Right lung (tissue), 10 donors: ENCODE measurements at places on chromosomes 1 and 21. TPM values are rescaled to one million over a fixed set of nuclear protein-coding genes. Genes with fewer than 3 reads are reported as not detected.

FAM72D gene
- 4.8 TPM for polyA plus RNA-seq

ACP6 gene
- 22.9 TPM for polyA plus RNA-seq

THBS3 gene
- polyA plus RNA-seq, result 42.8 TPM

ZBTB7B gene
- polyA plus RNA-seq, result 19.9 TPM

RIPK4 gene
- 9.4 TPM for polyA plus RNA-seq

DIRAS3 gene
- polyA plus RNA-seq, result 2.7 TPM

CLDN17 gene
- not detected for polyA plus RNA-seq

SLC5A9 gene
- 5.7 TPM for polyA plus RNA-seq

LIN28A gene
- polyA plus RNA-seq, result 0.08 TPM

DNA sequence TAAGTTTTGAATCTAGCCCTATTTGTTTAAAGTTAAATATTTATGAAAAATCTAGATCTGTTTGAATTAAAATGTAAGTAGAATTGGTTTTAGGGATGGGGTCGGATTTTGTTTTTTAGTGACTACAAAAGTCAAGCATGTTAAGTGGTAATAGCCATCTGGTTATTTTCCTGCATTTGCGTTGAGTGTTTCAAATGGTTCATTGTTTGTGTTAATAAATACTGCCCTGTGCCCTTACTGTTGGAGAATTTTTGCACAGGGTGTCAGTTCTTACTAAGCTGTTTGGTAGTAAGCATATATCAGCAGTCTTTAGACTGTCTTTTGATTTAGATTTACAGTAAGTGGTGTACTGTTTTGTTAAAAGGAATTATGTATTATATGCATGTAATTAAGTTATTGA, 46.1 kb upstream of the TARS2 start:
- no peak for DNase-seq

DNA sequence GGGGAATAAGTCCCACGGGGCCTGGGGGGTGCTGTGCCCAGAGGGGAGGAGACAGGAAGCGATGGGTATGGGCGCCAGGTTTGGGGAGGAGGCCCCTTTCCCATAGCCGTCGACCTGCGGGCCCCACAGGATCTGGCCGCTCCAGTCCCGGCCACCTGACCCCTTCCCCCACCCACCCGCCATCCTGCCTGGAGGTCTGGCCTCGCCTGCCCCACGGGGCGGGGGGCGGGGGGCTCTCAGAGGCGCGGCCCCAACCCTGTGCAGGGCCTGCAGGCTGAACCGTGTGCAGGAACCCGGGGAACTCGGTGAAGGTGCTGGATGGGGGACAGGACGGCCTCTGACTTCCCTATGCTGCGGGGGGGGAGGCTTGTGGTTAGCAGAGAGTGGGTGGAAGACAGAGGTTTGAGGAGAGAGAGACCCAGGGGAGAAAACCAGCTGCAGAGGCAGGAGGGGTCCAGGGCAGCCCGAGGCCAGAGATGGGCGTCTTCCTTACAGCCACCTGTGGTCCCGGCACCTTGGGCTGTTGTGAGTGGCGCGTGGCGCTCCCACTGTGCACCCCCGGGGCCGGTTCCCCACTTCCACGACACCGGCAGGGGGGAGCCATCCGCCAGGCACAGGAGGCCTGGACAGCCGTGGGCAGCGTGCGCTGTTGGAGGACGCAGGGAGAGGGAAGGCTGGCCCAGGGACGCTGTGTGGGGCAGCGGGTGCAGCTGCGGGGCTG, 2.5 kb upstream of the TNFRSF18 start:
- DNase-seq, result no peak

DNA sequence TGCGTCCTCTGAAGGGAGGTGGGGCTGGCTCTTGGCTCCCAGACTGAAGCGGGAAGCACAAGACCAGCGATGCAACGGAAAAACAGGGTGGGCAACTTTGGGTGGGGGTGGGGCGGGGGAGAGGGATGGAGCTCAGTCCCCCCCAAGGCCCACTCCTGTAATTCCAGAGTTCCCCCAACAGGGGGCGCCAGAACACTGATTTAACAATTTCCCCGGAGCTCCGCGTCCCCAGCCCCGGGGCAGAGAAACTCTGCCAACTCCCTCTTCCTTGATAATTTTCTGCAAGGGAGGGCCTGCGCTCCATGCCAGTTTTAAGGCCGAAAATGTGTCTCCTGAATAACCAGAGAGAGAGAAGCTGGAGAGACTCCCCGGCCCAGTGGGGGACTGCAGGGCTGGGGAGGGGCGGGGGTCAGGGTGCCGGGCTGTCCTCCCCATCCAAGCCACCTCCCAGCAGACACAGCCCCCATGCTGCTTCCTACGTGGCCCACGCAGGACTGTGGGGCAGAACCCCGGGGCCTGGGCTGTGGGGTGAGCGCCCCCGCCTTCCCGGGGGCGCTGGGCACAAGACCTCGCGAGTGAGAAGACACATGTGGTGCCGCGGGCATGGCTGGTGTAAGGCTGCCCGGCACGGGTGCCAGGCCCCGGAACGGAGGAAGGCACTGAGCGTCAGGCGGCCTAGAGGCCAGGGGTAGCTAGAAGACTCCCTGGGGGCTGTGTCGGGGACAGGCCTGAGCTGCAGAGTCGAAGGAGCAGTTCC, 51.4 kb downstream of the KIF21B start:
- DNase-seq, result peak; percentile 78

GRCh38 chr1:175413367-175413766, 220.8 kb upstream of the KIAA0040 start:
- no peak for DNase-seq

DNA sequence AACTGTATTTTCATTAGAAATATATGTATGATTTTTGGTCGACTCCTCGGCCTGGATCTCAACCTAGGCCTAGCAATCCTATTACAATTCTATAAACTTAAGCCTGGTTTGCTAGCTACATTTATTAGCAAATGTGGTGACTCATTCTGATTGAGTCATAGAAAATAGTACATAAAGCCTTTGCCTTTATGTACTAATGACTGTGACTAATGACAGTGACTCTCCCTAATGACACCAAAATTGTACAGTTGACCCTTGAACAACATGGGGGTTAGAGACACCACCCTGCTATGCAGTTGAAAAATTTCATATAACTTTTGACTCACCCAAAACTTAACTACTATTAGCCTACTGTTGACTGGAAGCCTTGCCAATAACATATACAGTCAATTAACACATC, 78.9 kb downstream of the CLEC20A start:
- no peak for DNase-seq

- DNase-seq, result no peak
Measured at GRCh38 chr1:10065344-10065685, 32.6 kb downstream of the UBE4B start.

DNA sequence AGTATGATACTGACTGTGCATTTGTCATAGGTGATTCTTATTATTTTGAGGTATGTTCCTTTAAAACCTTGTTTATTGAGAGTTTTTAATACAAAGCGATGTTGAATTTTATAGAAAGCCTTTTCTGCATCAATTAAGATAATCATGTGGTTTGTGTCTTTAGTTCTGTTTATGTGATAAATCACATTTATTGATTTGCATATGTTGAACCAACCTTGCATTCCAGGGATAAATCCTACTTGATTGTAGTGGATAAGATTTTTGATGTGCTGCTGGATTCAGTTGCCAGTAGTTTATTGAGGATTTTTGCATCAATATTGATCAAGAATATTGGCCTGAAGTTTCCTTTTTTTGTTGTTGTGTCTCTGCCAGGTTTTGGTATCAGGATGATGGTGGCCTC, 158.0 kb downstream of the CENPF start:
- DNase-seq, result no peak

DNA sequence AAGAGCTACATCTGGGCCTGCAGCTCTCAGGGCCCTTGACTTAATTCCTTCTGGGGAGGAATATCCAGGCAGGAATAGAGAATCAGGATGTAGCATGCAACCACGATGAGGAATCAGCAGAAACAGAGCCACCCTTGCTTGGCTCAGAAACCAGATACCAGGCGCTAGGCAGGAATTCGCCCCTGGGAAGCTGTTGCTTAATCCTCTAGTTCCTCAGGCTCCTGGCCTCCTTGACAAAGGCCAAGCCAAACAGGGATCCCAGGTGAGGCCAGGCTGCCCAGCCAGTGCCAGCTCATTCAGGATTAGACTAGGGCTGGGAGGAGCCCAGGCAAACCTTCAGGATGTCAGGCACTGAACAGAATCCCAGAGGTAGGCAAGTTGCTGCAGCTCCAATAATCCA, 48.2 kb upstream of the IRF2BP2 start:
- no peak for DNase-seq

- no peak for DNase-seq
Measured at GRCh38 chr1:200895801-200896530, 1.3 kb downstream of the INAVA start.

DNA sequence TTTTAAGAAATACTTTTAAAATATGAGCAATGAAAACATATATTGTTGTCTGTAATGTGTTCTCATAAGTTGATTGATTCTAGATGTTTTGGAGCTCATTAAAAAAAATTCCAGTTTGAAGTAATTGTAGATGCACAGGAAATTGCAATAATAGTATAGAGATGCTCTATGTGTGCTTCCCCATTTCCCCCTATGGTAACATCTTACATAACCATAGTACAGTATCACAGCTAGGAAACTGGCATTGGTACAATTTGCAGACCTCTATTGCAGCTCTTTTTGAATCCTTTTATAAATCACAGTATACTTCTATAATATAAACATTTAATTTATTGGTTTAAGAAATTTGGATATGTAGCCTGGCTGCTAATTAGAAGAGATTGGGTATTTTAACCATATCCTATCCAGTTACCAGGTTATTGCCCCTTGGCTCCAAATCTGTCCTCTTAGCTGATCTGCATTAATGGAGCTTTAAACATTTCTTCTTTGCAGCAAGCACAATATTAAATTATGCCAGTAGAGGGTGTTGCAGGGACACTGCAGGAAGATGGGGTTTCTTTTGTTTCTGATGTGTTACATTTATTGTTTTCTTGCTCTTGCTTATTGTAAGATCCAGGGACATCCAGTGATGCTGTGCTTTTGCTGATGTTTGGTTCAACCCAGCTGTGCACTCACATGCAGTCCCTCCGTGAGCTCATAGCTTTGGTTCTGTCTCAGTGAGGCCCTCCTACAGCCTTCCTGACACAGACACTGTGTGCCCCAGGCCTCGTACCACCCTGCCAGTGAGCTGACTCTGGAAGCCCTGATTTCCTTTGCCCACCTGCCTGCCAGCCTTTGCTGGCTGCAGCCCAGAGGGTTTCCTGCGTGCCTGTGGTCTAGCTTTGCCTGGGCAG, 103.3 kb downstream of the RABGAP1L start:
- peak; percentile 32 for DNase-seq

GRCh38 chr1:224932607-224933249, 3.3 kb downstream of the DNAH14 start:
- DNase-seq, result no peak

GRCh38 chr1:61434276-61434675, 290.7 kb downstream of the TM2D1 start:
- no peak for DNase-seq

- no peak for DNase-seq
Measured at GRCh38 chr1:17957588-17958267, 149.9 kb upstream of the IGSF21 start.

DNA sequence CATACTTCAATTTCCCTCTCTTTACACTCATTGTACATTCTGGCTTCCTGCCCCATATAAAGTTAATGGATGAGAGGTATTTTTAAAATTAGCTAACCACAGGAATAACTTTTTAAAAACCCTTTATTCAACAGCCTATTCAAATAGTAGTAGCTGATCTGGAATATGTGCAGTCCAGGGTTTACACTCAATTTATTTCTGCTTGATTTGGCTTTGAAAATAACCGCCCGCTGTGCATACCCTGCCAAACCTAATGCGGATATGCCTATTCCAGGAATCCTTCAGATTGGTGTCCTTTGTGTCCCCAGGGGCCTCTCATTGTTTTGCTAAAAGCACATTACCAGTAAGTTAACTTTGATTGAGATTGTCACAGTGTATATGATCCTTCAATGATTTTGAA, 1686.2 kb downstream of the PLA2G4A start:
- DNase-seq, result no peak

DNA sequence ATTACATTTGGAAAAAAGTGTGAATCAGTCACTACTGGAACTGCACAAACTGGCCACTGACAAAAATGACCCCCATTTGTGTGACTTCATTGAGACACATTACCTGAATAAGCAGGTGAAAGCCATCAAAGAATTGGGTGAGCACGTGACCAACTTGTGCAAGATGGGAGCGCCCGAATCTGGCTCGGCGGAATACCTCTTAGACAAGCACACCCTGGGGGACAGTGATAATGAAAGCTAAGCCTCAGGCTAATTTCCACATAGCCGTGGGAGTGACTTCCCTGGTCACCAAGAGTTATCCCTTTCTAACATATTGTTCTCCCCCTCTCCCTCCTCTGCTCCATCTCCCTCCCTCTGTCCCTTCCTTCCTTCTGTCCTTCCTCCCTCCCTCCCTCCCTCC, 47.7 kb upstream of the RHOU start:
- no peak for DNase-seq

DNA sequence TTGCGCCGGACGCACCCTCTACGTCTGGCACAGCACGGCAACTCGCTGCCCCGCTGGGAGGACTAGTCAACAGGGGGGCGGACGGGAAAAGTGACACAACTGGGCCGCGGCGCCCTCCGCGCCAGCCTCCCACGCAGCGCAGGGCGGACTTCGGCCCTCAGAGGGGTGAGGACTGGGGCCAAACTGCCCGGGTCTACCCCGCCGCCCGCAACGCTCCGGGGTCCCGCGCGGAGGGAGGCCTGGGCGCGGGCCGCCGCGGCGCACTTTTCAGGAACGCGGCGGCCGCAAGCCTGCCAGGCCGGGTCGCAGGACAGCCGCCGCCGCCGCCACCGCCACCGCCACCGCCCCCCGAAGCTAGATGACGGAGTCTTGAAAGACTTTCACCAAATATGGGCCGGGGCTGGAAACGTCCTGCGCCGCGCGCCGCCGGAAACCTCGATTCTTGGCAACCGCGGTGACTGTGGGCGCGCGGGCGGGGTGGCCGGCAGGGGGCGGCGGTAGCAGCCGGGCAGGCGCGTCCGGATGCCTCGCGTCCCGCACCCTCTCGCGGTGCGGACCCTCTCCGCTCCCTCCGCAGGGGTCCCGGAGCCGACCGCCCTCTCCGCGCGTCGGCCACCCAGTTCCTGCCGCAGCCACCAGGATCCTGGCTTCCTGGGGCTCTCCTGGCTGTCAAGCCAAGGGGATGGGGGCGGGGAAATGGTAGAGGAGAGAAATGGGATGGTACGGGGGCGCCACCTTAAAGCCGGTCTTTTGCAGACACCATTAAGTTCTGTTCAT, 3.7 kb upstream of the CCN1 start:
- peak; percentile 87 for DNase-seq

DNA sequence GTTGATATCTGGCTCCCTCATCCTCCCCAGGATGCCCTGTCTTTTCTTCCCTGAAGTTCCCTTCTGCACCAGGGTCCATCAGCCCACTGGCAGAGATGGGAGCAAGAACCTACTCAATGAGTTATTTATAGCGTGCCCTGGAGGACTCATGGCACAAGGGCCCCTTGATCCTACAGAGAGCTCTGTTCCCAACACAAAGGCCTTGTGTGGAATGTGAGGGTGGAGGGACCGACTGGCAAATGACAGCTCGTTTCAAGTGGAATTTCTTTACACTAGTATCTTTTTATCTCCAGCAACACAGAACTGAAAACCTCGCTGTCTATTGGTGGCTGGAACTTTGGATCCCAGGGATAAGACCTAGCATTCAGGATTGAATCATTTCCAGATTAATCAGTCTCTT, 22.4 kb downstream of the CHI3L2 start:
- DNase-seq, result no peak

GRCh38 chr1:55650444-55650843, 435.3 kb upstream of the USP24 start:
- DNase-seq, result no peak
